ENCODE measurements at places on chromosomes 1 and 21. TPM values are rescaled to one million over a fixed set of nuclear protein-coding genes. Genes with fewer than 3 reads are reported as not detected.

FBXO2 gene
- 3.0 TPM for total RNA-seq

PALMD gene
- total RNA-seq = 0.77 TPM

TMEM52 gene
- not detected for total RNA-seq

NCMAP gene
- not detected for total RNA-seq

COL11A1 gene
- 80.4 TPM for total RNA-seq

CDC20 gene
- total RNA-seq = 39.6 TPM

ACTL8 gene
- total RNA-seq = not detected

SYNC gene
- total RNA-seq = 28.3 TPM
